Suprapubic skin (tissue), 4 donors: ENCODE measurements at places on chromosomes 4 and X.
A peak's percentile ranks its signal among the peaks of the same experiment; 100 is the strongest.

GRCh38 chr4:141039156-141039555 lies 94.1 kb downstream of the RNF150 start:
- no peak overlapping the region for H3K4me3 ChIP-seq
- no peak overlapping the region for H3K27ac ChIP-seq
- H3K4me1 ChIP-seq = no peaks in the 10 kb centered on the region
- DNase-seq = no peak
- no peaks in the 10 kb centered on the region for H3K27me3 ChIP-seq

- H3K27me3 ChIP-seq = no peaks in the 10 kb centered on the region
- no peak overlapping the region for H3K4me3 ChIP-seq
- H3K4me1 ChIP-seq = no peaks in the 10 kb centered on the region
- no peaks in the 10 kb centered on the region for H3K36me3 ChIP-seq
- no peak for DNase-seq
- no peak overlapping the region for H3K27ac ChIP-seq
Observed at GRCh38 chr4:11421116-11421515, 7.6 kb downstream of the HS3ST1 start.

- no peak for DNase-seq
- no peaks in the 10 kb centered on the region for H3K27me3 ChIP-seq
- peak overlapping the region; percentile 51 for H3K27ac ChIP-seq
- H3K4me3 ChIP-seq = peak overlapping the region; percentile 62
- H3K36me3 ChIP-seq = no peaks in the 10 kb centered on the region
- peaks cover 4% of the 10 kb centered on the region for H3K4me1 ChIP-seq
Observed at GRCh38 chrX:63350465-63350877, 661 bp downstream of the SPIN4 start.

GRCh38 chr4:118372251-118372650 lies 19.4 kb upstream of the PRSS12 start:
- H3K4me3 ChIP-seq = no peak overlapping the region
- no peak for DNase-seq
- no peaks in the 10 kb centered on the region for H3K4me1 ChIP-seq

DNA sequence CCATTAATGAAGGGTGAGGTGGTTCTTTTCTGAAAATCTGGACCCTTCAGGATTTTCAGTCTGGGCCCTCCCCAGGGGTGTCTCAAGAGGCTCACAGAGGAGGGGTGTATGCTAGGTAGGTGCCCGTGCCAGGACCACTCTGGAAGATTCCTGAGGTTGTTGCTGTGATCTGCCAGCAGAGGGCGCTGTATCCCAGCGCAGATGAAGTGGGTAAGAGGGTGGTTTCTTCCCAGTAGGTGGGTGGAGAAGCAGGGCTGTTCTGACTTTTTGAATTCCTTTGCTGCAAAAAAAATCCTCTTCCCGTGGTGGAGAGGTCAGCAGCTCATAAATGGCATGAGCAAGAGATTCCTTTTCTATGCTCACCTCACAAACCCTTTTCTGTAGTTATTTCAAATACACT lies 51.1 kb downstream of the SCML1 start:
- no peaks in the 10 kb centered on the region for H3K36me3 ChIP-seq
- DNase-seq = no peak
- H3K27ac ChIP-seq = no peak overlapping the region
- H3K4me1 ChIP-seq = no peaks in the 10 kb centered on the region
- H3K27me3 ChIP-seq = no peaks in the 10 kb centered on the region
